Spinal cord (tissue), 10 donors: ENCODE measurements at places on chromosomes 7 and 10.

- no peak for DNase-seq
Observed at GRCh38 chr7:15478401-15478800, 83.4 kb downstream of the AGMO start.

DNA sequence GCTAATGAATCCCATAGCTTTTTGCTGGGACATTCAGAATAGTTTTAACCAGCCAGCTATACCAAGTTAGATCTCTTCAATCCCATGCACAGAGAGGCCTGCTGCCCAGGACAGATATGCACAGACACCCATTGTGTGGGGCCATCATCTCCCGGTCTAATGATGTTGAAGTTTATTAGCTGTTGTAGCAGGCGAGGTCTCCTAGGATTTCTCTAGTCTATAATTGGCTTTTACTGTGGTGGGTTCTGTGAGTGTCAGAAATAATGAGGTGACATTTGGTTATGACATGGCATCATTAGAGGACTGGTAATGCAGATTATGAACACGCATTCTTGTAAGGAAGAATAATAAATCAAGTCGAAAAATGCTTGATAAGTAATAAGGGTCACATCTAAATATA, 81.4 kb upstream of the PLPP4 start:
- DNase-seq, result no peak

- DNase-seq, result no peak
Observed at GRCh38 chr10:109929501-109930219, 6.3 kb upstream of the XPNPEP1 start.

DNA sequence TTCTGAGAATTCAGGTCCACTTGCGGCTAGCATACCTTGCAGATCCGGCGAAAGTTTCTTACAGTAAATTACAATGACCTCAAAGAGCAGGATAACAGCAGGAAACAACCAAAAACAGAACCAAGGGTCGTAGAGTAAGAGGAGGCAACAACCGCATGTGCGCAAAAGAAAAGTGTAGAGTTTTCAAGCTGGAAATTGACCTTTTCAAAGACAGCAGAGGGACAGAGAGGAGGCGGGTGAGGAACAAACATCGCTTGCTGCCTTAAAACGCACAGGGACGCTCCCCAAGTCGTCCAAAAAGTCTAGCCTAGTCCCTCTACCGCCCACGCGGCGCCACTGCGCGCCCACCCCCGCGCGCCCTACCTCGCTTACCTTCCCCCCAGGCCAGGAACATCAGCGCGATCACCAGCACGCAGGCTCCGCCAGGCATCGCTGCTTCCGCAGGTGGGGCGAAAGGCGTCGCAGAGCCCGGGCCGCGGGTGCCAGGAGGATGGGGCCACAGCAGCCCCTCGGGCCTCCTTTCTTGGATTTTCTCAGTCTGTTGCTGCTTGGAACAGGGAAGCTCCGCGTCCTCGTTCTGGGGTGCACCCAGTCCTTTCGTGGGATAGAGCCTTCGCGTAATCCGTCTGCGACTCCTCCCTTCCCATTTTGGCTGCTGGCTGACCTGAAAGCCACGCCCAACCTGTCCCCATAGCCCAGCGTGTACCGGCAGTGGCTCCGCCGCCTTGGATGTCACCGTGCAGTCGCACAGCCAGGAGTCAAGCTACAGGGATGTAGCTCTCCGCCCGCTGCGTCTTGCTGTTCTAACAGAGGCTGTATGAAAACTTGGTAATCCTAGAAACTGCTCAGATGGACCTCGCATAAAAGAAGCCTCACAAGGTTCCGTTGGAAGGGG, at the start of gene VWDE:
Gene VWDE, minus strand, starts transcription at position 579 of the 895 bp plus-strand sequence. Its CDS starts 149 bp downstream, at position 430.
- DNase-seq, result no peak

DNA sequence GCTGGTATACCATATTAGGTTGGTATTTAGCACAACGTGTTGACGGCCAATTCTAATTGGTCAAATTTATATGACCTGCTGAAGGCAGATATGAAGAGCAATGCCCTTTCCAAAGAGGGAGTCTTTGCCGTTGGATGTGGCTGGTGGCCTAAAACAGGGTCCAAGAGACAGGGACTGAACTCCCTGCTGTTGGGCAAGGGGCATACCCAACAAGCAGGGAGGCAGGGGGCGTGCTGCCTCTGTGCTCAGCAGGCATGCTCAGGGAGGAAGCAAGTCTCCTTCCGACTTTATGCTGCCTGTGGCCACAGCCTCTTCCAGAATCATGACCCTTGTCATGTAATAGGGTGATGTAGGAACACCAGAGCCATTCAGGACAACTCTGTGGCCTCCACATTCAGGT, 167.7 kb upstream of the NPVF start:
- no peak for DNase-seq

DNA sequence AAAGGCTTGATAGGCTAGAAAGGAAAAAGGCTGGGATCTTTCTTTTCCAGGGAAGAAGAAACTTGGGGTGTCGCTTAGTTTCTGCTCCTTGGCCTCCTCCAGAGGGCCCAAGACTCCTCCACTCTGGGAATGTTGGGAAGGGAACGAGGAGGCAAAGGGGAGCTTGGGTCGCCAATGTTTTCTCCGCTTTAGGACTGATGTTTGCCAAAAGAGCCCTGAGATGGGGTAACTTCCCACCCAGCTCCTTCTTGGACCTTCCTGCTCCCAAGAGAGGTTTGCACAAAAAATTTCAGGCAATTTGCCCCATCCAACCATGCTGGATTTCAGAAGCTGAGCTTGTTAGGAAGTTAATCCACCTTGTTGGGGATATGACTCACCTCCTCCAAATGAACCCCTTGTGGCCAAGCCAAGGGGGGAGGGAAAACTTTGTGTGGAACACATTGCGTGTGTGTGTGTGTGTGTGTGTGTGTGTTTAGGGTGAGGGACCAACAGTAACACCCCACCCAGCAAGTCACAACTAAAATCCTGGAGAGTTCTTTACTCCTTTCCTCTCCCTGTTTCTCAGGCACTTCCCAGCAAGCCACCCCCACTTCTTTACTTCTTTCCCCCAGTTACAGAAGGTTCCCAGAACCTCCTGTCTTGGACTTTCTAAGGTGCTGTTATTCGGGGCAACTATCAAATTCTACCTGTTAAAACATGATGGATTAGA, 8.7 kb upstream of the HOXA2 start:
- no peak for DNase-seq

DNA sequence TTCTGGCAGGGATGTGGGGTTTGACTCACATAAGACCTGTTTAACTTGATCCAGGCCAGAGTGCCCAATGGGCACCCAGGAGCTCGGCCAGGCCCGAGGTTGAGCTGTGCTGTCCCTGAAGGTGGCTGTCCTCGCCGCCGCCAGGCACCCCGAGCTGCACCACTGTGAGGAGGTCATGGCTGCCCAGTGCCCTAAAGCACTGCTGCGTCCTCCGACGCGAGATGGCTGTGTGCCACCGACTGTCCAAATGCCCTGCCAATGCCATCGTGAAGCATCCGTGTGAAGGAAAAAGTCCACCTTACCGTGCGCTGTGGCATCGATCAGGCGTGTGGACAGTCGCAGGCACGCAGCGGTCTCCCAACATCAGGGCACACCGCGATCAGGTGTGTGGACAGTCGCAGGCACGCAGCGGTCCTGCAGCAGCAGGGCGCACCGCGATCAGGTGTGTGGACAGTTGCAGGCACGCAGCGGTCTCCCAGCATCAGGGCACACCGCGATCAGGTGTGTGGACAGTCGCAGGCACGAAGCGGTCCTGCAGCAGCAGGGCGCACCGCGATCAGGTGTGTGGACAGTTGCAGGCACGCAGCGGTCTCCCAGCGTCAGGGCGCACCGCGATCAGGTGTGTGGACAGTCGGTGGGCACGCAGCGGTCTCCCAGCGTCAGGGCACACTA, 120.3 kb downstream of the VIPR2 start:
- no peak for DNase-seq
